ENCODE measurements at places on chromosomes 4 and X.

DNA sequence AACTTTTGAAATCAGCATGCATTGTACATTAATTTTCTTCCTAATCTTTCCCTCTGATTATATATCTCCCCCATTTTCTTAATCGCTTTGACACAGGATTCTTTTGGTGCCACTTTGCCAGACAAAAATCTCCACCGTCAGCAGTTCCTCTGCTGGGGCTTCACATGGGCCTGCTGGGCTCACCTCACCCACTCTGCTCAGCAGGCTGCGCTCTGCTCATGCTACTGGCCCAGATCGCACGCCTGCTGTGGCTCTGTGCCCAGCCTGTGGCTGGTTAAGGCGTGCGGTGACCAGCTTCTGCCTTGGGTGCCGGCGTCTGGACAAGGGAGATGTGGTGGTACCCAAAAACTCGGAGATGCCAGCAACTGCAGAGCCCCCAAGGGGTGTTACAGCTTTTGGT is 31.1 kb downstream of the UCHL1 start:
- no peak for DNase-seq

DNA sequence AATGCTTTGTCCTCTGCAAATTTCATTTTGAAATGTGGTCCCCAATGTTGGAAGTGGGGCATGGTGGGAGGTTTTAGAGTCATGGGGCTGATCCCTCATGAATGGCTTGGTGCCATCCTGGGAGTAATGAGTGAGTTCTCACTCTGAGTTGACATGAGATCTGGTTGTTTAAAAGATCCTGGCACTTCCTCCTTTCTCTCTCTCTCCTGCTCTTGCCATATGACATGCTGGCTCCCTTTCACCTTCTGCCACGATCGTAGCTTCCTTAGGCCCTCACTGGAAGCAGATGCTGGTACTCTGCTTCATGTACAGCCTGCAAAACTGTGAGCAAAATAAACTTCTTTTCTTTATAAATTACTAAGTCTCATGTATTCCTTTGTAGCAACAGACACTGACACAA is 262.0 kb downstream of the IL15 start:
- DNase-seq = no peak

- no peak for DNase-seq
Measured at GRCh38 chr4:139904406-139904805, 238.8 kb downstream of the MGST2 start.

DNA sequence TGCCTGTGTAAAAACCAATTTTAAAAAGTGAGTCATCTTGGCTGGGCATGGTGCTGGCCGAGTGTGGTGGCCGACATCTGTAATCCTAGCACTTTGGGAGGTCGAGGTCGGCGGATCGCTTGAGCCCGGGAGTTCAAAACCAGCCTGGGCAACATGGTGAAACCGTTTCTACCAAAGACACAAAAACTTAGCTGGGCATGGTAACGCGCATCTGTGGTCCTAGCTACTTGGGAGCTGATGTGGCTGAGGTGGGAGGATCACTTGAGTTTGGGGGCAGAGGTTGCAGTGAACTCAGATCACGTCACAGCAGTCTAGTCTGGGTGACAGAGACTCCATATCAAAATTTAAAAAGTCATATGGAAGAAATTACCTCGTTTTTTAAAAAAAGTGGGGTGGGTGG is 7.6 kb downstream of the RLIM start:
- no peak for DNase-seq

- DNase-seq = no peak
Measured at GRCh38 chr4:95758001-95758400, 81.9 kb upstream of the PDHA2 start.

DNA sequence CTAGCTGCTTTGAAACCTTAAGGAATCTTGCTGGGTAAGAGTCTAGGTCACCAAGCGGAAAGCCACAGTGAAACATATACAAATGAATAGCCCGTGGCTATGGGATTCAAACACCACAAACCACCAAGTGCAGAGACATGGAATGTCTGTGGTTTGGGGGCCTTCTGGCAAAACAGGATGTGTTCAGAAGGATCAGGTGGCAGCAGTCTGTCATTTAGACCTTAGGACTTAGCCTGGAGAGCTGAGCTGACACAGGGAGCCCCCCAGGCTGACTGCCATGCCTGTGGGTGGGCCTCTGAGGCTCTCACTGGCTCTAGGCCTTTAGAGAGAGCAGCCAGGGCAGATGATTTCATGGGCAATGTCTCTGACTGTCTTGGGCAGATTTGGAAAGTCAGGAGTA is 225.6 kb downstream of the FBXW7 start:
- DNase-seq = no peak

- no peak for DNase-seq
Measured at GRCh38 chr4:138185859-138186645, 56.1 kb downstream of the SLC7A11 start.

GRCh38 chr4:72357908-72358307 is 211.1 kb downstream of the ADAMTS3 start:
- DNase-seq = no peak

DNA sequence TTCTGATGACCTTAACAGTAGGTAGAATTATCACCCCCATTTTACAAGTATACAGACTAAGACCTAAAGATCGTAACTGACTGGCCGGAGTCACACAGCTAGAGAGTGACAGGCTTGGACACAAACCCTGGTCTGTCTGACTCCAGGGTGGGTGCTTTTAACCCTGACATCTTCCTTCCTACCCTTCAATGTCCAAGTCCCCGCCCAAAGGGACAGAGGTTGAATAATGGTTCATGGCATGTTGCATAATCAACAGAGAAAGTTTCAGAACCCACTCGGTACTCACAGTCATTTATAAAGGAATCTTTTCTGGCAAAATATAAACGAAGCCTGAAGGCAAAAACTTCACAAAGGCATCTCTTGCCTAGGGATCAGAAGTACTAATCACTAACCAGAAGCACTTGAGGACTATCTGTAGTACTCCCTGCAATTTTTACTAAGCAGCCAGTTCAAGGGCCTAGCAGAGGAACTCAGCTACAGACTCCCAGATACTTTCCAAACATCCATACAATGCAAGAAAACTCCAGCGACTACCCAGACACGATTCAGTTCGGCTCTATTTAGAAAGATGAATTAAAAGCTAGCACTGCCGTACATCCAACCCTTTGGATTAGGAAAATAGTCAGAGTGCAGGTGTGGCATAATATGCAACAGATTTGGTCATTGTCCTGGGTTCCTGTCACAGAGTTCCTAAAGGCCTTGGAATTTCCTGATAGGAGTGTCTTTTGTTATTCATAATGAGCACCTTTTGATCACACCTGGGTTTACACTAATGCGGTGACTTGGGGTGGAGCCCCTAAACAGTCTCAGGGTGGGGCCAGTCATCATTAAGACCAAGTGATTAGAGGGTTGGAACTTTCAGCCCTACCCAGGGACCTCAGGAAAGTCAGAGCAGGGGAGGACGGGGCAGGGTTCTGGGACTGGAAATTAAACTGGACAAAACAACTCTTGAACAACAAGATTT is 44.0 kb downstream of the RELL1 start:
- no peak for DNase-seq

GRCh38 chr4:55004831-55005230 is 120.6 kb downstream of the KDR start:
- no peak for DNase-seq

DNA sequence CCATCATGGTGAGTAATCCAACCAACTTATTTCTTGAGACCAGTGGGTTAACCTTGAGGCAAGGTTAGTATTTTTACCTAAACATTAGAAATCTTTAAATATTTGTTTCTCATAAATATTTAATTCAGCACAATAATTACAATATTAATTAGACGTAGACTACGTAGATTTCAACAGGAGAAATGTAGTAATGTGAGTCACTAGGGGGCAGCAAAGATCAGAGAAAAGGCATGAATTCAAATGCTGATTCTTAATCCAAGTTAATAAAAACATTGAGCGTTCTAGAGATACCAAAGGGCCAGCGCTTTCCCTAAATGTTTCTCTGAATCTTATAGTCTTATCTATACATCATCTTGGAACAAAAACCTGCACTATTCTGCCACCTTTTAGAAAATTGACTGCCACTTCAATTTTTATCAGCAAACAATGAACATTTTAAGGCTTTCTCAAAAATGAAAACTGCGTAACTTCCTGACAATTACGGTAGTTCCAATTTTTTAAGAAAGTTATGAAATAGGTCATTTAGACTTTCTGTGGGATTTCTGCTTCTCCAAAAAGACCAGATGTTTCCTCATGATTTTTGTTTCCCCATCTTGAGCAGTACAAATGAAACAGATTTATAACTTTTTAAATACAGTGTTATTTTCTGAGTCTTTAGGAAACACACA is 180.7 kb downstream of the GASK1B start:
- no peak for DNase-seq

GRCh38 chr4:3262208-3263052 is 13.5 kb downstream of the MSANTD1 start:
- DNase-seq = peak; percentile 23

DNA sequence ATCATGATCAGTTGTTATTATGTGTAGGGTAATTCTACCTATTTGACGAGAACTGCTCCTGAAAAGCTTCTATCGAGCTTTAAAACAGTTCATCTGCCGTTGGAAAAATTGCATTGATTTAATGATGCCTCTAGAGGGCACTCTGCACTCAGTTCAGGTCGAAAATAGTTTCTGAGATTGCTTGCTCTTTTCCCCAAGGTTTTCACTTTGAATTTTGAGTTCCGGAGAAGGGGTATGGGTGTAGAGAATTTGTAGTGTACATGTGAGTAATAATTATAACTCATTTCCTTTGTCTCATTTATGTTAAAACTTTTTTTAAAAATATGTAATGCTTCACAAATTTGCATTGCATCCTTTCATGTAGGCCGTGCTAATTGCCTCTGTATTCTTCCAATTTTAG is 28.4 kb upstream of the TNIP3 start:
- no peak for DNase-seq

Measured in activated CD4-positive, CD25-positive, alpha-beta regulatory T cell treated with anti-CD3 and anti-CD28 coated beads, Interleukin-2, amount 50 U/mL, for 72 hours (primary cell).